ENCODE measurements at places on chromosomes 4 and X.

GRCh38 chrX:68699960-68700746, 52.7 kb downstream of the STARD8 start:
- no peak for DNase-seq

- peak; percentile 13 for DNase-seq
Measured at GRCh38 chrX:24515447-24515846, 50.4 kb downstream of the PDK3 start.

DNA sequence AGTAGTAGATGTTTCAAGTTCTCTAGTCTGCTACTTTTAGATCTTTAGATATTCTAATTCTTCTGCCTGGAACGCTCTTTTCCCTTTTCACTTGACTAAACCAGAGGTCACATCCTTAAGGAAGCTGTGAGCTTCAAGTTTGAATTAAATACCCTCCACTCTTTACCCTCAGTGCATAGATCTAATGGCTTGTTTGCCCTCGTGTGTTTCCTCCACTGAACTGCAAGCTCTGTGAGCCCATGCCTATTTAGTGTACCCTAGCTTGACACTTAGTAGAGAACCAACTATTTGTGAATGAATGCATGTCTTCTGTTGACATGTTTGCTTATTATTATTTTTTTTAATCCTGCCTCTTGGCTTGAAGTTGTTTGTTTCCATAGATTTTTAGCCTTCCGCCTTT, 138.3 kb downstream of the PDE5A start:
- DNase-seq, result peak; percentile 15

DNA sequence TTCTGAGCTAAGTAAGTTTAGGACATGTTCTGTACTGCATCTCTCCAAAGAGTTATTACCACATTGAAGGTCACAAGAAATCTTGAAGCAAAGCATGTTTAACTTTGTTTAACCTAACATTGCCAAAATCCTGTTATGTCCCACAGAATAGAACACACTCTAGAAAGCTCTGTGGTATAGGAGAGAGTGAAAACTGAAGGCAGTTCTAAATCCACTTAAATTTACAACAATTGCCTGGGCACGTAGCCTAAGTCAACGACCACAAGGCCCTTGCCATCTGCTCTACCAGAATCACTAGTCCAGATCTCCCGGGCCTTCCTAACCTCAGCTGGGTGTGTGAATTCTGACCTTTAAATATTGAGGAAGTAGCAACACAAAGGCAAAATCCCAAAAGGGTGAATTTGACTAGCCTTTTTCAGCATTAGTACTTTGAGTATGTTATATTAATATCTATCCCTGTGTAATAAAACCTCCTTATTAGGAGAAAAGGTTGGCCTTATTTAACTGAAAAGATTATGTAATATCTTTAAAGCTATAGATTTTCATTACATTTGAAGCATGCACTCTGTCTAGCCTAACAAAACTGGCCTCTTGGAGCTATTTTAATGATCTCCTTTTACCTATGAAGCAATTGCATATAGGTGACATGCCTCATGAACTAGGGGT, 4.5 kb upstream of the MAML3 start:
- no peak for DNase-seq

- DNase-seq, result no peak
Measured at GRCh38 chr4:7675136-7675535, 240.4 kb upstream of the PSAPL1 start.

DNA sequence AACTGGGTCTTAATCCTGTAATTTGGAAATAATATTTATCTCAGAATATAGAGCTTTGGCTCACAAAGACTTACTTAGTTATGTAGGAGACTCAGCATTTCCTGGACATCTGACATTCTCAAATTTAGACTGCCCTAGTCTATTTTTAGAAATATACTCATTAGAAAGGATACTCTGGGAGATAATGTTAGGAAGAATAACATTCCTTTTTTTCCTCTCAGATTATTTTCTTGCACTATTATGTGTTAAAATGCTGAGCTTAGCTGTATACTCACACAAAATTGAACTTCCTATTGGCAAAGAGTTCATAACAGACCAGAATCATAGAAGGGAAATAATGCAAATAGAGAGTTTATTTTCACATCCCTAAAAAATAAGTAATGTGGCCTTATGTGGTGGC, 1424.9 kb upstream of the PCDH7 start:
- no peak for DNase-seq
